ENCODE measurements at places on chromosomes 13 and 19.

DNA sequence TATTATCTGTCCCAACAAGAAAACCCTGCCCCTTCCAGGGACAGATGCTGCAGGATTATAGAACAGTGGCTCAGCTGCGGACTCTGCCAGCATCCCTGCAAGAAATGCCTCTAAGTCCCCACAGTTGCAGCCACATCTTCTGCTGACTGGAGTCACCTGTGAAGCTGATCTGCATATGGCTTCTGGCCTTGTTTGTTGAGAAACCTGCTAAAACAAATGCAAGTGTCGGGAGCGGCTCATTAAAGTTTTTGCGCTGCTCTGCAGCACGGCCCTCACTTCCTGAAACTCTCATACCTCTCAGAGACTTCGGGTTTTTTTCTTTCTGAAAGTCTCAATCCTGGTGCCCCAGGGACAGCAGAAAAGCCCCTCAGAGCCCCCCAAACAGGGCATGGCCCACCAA, 725.0 kb downstream of the UQCRFS1 start:
- DNase-seq, result no peak

DNA sequence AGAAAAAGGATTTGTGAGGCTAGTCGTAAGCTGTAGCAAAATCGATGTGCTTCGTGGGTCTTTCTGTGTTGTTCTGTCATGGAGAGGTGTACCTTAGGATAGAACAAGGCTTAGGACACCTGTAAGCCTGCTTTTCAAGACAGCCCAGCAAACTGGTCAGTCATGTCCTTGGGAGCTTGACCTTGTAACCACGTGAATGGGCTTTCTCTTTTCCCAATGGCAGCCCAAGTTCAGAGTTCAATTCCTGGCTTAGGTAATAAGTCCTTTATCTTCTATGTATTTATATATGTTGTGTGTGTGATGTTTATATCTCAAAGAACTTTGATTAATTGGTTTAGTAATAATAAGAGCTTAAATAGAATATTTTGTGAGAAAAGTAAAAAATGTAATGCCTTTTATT, 112.9 kb downstream of the TNFRSF19 start:
- no peak for DNase-seq

GRCh38 chr13:108315273-108315672, 45.8 kb downstream of the TNFSF13B start:
- no peak for DNase-seq

DNA sequence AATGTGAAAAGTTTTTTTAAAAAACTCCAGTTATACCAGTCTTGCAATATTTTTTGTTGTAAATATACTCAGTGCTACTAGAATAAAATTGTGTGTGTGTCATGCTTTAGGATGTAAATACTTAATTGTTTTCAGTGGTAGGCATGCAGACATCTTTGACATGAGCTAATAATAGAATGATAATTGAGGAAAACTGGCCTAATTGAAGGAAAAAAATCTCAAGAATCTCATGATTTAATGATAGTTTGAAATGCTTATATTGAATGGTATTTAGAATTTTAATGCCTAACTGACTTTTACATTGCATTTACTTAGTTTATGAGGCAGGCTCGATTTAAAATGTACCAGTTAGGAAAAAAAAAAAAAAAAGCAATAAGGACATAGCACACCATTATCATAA, 3.2 kb upstream of the MAB21L1 start:
- DNase-seq, result no peak

GRCh38 chr13:91894316-91894715, 495.9 kb downstream of the GPC5 start:
- DNase-seq, result no peak

DNA sequence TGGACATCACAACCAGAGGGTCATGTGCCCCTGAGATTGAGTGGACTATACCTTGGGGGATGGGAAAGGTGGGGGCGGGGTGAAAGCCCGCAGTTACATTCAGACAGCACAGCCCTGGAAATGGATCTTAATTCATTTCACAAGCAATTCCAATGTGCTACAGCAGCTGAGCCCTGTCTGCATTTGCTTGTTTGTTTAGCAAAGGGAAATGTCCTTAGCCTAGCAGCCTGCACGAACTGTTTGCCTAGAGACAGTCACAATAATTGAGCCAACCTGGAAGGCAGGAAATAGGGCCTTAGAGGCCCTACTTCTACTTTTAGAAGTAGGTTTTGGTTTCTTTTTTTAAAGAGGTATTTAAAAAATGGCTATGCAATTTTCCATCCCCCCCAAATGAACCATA, 177.3 kb upstream of the KL start:
- DNase-seq, result no peak

- no peak for DNase-seq
Observed at GRCh38 chr13:101624210-101624922, 171.9 kb downstream of the ITGBL1 start.

- no peak for DNase-seq
Observed at GRCh38 chr13:69567514-69567913, 540.1 kb upstream of the ATXN8OS start.

Measured in ELF-1 (cell line).